Naive B cell (primary cell): ENCODE measurements at places on chromosomes 4 and X.

DNA sequence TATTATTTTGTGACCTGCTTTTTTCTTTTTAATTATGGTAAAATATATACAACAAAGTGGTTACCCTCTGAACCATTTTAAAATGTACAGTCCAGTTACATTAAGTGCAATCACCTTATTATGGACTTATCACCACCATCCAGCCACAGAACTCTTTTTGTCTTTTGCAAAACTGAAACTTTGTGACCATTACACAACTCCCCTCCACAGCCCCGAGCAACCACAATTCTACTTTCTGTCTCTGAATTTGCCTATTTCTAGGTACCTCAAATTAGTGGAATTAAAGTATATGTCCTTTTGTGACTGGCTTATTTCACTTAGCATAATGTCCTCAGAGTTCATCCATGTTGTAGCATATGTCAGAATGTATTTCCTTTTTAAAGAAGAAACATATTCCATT is 39.3 kb upstream of the WWC2 start:
- DNase-seq, result no peak

- no peak for DNase-seq
These were observed 12.1 kb upstream of the SCML1 start for GRCh38 chrX:17725181-17725580.

GRCh38 chrX:154717824-154718223 is 33.1 kb downstream of the GAB3 start:
- DNase-seq, result no peak

DNA sequence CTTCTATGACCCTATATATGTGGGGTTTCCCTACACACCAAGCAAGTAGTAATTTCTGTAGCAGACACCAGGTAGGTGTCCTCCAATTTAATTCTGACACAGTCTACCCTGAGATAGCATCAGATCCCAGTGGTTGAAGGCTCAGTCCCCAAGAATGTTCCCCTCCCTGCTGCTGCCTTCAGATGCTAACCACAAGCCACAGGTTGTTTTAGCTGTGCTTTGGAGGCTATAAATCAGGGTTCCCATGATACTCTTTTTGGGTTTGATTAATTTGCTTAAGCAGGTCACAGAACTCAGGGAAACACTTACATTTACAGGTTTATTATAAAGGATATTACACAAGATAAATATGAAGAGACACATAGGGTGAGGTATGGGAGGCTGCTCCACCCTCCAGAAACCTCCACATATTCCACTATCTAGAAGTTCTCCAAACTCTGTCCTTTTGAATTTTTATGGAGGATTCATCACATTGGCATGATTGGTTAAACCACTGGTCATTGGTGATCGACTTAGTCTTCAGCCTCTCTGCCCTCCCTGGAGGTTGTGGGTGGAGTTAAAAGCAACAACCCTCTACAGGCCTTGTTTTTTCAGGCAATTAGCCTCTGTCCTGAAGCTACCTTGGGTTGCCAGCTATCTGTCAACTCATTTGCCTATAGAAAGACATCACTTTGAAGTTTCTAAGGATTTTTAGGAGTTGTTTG is 50.8 kb downstream of the GRIA2 start:
- no peak for DNase-seq

DNA sequence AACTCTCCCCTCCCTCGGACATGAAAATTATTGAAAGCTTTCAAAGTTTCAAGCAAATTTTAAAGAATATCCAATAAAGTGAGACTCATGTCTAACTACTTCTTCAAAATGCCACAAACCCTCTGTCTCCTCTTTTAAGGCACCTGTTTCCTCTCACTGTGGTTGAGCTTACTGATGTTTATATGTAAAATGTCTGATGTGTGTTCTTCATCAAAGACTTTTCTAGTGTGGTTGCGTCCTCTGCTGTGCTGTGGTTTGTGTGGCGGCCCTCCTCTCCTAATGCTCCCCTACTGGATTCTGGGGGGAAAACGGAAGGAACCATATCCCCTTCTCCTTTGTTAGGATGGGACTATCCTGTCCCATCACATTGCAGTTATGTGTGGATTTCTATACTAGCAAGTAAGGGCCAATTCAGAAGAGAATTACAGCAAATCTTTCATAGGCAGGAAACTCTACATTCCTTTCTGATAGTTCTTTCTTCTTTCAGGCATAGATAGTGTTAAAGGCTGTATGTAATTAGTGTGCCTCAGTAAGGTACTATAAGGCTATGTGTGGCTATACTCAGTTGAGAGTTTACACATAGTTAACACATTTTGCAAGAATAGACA is 221.0 kb upstream of the GPRIN3 start:
- DNase-seq, result no peak

- DNase-seq, result no peak
These were observed 13.2 kb upstream of the IL13RA2 start for GRCh38 chrX:115030625-115031024.
